Fibroblast of upper back skin (primary cell): ENCODE measurements at places on chromosomes 3 and 15.
A peak's percentile ranks its signal among the peaks of the same experiment; 100 is the strongest.

DNA sequence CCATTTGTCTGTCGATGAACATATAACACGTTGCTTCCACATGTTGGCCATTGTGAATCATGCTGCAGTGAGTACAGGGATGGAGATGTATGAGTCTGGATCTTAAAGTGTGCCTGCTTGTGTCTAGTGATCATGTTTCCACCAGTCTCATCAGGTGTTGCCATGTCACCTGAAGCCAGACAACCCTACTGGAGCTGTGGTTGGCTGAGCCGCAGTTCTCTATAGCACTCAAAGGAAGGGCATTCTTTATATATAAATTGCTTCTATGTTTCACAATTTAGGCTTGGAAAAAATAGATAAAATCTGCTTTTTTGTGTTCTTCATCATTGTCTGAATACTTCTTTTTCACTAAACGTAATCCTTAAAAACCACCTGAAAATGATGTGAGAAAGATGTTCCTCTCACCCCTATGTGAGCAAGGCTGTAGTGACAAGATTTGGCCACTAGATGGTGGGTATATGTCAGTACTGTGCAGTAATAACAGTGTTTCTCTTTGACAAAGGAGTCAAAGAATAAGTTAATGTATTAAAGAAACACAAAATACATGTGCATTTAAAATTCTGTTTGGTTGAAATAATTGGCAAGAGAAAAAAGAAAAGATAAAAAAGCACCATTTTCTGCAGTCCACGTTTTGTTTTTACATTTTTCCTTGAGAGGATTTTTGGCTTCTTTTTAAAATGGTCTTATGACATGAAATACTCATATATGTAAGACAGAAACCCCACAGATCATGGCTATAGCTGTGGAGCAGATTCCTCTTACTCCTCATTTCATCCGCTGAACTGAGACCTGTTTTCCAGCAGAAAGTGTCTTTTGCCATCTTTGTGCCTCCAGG, 394.5 kb upstream of the DPPA4 start:
- DNase-seq, result peak; percentile 51

- DNase-seq, result no peak
These were observed 302.7 kb downstream of the AGBL1 start for GRCh38 chr15:86382341-86382740.

DNA sequence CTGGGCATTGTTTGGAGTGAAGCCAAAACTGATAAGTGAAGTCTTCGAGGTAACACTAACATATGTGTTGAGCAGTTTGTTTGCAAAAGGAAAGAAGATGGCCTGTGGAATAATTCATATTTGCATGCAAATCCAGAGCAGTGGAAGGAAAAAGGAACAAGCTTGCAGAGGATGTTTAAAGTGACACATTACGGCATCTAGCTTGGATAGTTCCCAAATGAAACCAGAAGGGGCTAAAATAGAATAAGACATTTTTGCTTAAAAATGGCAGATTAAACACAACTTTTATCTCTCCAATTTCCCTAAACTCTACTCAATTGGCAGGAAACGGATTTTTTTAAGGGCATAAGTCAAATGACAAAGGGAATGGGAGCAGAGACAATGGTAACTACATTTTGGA, 25.4 kb upstream of the RYK start:
- DNase-seq, result no peak

GRCh38 chr3:66582721-66583423, 82.0 kb upstream of the LRIG1 start:
- DNase-seq, result peak; percentile 72

- no peak for DNase-seq
These were observed 147.2 kb downstream of the FNDC3B start for GRCh38 chr3:172186607-172187006.

GRCh38 chr3:170475092-170475685, 56.5 kb downstream of the CLDN11 start:
- no peak for DNase-seq

DNA sequence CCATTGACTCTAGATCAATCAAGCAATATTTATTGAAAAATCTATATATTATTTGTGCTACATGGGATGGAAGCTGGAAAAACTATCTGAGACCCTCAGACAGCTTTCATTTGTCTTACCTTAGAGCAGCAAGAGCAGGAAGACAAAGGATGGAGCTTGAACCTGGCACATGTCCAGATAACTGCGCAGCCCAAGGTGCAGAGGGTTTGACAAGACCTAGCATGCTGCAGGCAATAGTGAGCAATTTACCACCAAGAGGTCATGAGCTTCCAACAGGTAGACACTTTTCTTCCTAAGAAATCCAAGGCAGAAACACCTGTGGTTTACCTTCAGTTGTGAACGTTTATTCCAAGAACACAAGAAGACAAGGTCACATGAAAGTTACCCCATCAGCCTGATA, 214.7 kb upstream of the NECTIN3 start:
- DNase-seq, result no peak

GRCh38 chr3:107545680-107546120, 22.9 kb downstream of the BBX start:
- DNase-seq, result no peak

GRCh38 chr15:75069301-75069925, 46.0 kb downstream of the PPCDC start:
- DNase-seq, result no peak

DNA sequence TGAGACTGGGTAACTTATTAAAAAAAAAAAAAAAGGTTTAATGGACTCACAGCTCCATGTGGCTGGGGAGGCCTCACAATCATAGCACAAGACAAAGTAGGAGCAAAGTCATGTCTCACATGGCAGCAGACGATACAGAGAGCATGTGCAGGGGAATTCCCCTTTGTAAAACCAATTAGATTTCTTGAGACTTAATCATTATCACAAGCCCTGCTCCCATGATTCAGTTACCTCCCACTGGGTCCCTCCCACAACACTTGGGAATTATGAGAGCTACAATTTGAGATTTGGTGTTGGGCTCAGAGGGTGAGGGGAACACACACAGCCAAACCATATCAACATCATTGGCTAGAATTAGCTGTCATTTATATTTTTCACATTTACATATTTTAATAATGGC, 221.0 kb downstream of the RSRC1 start:
- peak; percentile 31 for DNase-seq

DNA sequence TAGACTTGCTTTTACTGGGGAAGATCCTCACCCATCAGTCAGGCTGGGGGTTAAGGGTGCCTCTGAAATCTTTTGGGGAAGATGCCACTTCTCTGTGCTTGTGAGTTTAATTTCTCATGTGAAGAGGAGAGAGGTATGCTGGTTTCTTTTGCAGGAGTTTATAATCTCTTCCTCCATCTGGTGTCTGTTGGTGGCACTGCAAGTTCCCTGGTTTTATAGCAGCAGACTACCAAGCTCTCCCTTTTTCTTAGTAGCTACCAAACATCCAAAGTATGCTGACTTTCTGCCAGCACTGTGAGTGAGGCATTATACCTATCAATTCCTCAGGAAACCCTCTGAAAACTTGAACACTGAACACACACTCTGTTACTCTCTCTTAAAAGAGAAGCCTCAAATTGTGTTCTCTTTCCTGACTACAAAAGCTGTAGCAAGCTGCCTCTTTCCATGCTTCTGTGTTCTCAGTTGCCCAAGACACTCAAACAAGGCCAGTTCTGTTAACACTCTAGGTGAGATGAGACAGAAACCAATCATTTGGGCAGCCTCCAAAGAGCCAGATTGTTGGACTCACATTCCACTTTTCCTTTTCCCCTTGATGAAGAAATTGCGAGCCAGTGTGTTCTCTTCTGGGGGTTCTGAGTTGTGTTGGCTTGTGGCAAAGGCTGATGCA, 299.5 kb downstream of the GAP43 start:
- DNase-seq, result peak; percentile 68

DNA sequence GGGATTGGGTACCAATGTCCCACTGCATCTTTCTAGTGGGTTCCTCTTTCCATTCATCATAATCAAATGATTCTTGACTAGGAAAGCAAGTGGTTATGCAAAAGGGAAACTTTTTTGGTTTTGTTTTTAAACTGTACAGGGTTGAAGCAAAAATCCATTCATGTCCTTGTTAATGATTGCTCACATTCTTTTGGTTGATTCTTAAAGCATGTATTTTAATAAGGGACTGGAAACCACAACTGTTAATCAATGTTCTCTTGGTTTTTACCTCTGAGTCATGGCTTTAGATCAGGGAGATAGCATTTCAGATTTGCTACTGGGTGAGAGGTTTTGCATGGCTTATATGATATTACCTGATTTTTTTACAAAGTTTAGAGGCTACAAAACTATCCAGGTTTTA, 371.7 kb upstream of the RGMA start:
- DNase-seq, result peak; percentile 54

DNA sequence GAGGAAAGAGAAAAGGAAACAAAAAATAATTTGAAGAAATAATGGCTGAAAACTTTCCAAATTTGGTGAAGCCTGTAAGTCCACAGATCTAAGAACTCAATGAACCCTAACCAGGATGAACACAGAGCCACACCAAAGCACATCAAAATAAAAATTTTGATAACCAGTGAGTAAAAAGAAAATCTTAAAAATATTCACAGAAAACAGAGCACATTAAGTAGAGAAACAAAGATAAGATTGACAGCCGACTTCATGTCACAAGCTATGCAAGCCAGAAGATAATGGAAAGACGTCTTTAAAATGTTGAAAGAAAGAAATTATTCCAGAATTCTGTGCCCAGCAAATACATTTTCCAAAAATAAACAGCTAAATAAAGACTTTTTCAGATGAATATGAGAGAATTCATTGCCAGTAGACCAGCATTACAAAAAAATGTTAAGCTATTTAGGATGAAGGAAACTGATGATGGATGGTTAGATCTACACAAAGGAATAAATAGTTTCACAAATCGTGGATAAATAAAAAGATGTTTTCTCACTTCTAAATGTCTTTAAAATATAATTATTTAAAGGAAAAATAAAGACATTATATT, 140.2 kb upstream of the SKOR1 start:
- peak; percentile 54 for DNase-seq

GRCh38 chr3:52609316-52609815, 73.0 kb downstream of the UQCC5 start:
- peak; percentile 30 for DNase-seq

GRCh38 chr15:88655800-88656488, 17.1 kb downstream of the ISG20 start:
- DNase-seq, result no peak

DNA sequence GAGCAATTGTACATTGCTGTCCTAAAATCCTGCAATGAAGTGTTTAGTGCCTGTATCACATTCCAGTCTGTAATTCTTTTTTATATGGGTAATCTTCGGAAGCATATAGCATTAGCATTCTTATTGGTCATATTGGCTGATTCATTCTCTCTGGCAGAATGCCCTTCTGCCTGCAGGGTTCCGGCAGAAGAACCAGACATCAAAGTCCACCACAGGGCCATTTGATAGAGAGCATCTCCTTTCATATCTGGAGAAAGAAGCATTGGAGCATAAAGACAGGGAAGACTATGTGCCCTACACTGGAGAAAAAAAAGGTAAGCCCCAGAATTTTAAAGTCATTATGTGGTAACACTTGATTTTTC, 39.6 kb downstream of the TMOD3 start:
- peak; percentile 93 for DNase-seq

DNA sequence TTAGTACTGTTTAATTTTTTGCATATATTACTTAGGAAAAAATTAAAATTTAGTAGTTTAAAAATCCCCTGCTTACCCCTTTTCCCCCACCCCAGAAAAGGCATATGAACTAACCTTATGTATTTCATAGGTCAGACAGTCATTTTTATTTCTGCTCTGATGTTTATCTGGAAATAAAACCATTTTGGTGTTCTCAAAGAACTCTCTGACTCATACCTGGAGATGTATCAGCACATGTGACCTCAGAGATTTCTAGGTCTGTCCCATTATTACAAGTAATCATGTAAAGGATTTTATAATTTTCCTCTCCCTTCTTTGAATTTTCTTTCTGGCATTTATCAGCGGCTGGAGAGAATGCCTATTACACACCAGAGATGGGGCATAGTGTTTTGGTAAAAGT, 14.1 kb upstream of the CCR8 start:
- DNase-seq, result no peak

DNA sequence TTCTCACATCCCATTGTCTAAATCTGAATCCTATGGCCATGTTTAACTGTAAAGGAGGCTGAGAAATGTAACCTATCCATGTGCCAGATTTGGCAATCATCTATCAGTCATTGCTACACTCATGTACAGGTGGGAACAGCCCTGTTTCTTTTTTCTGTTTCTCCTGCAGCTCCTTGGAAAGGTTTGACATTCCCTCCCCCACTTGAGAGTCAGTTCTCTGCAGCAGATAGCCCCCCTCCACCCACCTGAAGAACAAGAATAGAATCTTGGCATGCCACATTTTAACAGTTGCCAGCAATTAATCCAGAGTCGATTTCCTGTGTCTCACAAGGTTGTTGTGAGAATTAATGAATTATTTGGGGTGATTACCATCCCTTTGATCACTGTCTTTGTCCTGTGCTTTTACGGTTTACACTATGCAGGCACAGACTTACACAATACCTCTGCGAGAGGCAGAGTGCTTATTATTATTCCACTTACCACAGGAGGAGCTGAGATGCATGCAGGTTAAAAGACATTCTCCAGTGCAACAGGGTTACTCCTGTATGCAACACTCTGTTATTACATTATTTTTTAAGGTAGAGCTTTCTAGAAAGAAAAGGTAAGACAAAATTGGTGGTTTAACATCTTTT, 351.0 kb upstream of the THRB start:
- no peak for DNase-seq

GRCh38 chr3:16520970-16521881, 7.7 kb upstream of the RFTN1 start:
- DNase-seq, result no peak
